ENCODE measurements at places on chromosomes 7 and 10.

GRCh38 chr7:100059251-100059739 is 9.7 kb downstream of the ZSCAN21 start:
- DNase-seq = no peak

GRCh38 chr7:67518580-67518979 is 521.9 kb downstream of the TYW1 start:
- no peak for DNase-seq

DNA sequence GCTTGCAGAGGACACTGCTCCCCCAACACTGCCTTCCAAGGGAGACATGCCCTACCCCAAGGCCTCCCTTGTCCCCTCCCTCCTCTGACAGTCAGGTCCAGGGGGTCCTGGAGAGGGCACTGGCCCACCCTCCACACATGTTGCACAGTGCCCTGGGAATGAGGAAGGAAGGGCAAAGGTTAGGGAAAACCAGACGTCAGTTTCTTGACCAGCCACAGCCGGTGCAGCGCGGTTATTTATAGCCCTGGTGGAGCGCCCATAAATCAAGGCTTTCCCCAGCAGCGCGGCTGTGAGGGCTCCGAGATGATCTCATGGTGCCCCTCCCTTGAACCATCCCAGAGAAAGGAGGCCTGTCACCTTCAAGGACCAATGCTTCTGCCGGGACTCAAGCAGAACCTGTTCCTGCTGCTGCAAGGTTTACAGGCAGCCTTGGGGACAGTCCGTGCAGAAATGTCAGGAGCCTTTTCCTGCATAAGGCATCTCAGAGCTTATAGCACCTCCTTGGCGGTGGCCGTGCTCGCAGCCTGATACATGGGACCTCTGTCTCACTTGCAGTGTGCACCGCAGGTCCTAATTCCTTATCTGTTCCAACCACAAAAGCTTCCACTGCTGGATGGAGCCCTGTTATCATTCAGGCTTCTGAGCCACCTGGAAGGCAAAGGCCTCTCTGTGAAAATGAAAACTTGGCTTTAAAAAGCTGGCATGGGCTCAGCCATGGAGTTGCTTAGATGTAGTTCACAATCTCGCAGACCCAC is 127.3 kb downstream of the LHPP start:
- DNase-seq = peak; percentile 31

DNA sequence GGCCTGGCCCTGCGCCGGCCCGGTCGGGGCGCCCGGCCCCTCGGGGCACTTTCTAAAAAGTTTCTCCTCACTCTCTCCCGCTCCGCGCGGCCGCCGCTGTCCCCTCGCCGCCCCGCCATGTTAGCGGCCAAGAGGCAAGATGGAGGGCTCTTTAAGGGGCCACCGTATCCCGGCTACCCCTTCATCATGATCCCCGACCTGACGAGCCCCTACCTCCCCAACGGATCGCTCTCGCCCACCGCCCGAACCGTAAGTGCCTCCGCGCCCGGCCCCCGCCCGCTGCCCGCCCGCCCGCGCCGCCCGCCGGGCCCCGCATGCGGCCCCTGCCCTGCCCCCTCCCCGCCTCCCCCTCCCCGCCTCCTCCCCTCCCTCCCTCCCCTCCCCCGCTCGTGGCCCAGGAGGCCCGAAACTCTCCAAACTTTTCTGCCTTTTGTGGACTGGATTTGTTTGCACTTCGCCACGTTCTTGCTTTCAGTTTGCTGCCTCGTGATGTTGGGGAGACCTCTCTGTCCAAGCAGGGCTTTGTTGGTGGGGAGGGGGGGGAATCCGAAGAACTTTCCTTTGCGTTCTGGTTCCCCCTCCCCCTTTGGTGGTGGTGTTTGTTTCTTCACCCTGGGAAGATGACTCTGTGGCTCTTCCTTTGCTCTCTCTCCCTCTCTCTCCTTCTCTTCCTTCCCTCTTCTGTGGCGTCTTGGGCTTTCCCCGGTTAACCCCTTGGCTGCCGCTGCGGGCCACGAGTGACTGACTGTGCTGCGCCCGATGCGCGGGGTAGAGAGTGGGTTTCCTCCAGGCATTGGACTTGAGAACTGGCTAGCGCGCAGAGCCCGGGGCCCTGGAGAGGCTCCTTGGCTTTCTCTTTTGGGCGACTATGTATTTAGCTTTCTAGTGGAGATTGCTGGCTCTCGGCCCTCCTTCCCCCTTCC is 1.6 kb downstream of the TCF7L2 start:
- peak; percentile 85 for DNase-seq

- DNase-seq = peak; percentile 82
These were observed 65.9 kb downstream of the ZNF467 start for GRCh38 chr7:149707448-149707886.

GRCh38 chr10:85614566-85614965 is 752.0 kb downstream of the GRID1 start:
- DNase-seq = no peak

DNA sequence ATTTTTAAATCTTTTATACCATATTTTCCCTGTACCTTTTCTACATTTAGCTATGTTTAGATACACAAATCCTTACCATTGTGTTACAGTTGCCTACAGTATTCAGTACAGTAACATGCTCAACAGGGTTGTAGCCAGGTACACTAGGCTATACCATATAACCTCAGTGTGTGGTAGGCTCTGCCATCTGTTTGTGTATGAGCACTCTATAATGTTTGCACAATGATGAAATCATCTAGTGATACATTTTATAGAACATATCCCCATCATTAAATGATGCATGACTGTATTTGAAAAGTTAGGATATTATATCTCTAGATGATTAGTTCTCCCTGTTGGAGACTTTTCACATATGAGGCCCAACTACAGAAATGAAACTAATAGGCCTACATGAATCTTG is 188.6 kb downstream of the STK31 start:
- no peak for DNase-seq

DNA sequence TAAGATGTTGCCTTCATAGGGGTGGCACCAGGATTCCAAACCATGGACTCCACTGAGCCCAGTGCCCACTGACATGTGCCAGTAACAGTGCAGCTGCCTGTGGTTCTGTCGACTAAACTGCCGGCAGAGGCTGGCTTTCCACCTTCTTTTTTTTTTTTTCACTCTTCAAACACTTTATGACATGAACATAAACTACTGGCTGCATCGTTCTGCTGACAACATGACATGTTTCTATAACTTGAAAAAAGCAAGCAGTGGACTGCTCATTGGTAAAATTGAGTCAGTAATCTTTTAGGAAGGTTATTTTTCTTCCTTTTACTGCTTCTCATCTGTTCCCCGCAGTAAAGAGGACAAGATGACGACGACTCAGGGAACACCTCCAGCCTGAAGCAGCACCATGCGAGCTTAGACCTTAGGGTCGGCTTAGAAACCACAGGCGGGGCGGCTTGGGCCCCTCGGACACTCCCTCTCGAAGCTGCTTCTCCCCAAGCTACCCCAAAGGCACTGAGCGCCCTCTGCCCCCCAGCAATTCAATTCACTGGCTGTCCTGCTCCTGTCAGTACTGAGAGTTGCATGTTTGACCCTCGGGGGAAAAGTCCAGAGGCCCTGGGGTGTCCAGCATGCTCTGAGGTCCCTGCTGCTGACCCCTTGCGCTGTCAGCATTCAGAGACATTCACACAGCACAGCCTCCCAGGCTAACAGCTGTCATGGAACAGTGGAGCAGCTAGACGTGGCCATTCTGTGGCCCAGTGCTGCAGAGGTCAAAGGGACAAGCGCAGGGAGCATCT is 112.5 kb downstream of the EGFR start:
- no peak for DNase-seq

GRCh38 chr7:142301923-142302550 is 44.2 kb upstream of the PRSS58 start:
- DNase-seq = peak; percentile 37

DNA sequence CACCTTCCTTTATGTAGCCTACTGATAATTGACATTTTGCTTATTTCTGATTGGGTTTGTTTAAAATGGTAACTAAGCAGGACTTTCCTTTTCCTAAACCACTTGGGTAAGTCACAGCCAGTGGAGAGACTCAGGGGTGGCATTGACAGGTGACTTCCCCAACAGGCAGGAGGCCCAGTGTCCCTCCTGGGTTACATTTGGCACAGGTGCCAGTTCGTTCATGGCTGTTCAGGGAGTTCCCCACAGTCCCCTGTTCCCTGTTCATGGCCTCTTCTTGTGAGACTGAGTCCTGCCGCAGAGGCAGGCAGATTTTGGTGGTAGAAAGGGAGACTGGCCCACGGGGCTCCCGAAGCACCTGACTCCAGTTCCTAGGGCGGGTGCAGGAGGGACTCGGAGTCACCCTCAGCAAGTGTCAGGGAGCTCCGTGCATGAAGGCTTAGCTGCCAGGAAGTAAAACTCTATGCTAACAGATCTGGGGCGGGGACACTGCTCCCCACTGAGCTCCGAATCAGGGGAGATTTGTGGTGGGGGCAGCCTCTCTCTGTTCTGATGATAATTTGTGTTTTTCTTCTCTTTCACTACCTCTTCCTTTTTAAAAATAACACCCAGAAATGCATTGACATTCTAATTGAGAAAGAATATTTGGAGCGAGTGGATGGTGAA is 84.1 kb downstream of the EZH2 start:
- no peak for DNase-seq

DNA sequence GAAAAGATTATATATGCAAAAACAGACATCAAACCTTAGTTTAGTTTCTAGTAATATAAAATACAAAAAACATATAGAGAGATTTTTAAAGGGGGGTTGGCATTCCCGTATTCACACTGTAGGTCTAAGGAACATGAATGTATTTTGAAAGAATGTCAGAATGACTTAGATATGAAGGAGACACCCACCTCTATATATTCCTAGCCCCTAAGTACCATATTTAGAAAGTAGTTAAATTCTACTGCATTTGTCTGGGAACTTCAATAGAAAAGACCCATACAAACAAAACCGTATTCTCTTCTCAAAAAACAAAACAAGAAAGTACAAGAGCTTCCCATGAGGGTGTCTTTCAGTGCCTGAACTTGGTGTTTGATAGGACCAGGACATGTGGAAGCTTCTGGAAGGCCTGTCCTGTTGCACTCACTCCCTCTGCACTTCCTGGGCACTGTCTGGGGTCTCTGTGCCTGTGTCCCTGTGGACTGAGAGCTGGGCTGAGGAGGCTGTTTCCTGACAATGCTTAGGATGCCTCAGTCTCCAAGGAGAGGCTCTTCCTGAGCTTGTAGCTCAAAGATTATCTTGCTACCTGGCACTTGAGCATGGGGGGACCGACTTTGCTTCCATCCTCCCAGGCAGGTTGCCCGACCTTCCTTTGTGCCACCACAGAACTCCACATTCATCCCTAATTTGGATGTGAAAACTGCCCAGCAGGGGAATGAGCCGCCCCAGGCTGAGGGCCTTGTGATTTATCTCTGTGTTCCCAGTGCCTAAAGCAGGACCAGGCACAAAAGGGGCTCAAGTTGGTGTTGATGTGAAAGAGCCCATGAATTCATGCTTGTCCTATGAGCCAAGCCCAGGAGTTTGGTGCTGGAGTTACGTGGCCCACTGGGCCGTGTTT is 44.4 kb upstream of the KLF6 start:
- no peak for DNase-seq

DNA sequence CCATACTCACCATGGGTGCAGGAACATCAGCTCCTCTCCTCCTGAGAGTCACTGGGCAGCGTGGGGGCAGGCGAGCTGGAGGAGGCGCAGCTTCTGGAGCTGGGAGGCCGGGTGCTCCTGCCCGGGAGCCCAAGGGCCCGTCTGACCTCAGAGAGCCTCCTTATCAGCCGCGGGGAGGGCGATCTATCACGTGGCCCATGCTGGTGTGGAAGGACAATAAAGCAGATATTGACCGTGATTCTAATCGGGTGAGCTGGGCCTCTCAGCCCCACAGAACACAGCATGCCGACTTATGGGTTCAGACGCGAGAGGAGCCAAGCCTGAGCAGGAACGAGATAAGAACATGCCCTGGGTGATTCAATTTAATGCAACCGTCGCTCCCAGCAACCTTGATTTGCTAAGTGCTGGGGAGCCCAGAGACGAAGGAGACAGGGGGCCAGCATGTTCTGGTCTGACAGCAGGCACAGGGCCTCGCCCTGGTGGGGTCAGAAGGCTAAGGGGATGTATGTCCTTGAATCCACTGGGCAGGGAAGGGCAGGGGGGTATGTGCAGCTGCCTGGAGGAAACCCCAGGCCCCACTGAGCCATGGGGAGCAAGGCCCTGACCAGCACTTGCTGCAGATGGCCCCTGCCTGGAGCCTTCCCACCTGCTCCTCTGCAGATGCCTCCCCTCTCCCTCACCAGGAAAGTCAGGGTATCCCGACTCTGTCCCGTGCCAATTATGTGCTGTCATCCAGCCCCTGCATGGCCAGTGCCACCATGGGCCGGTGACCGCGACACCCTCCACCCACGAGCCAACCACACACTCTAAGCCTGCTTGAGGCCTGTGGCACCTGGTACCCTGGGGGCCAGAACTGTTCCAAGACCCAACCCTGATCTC is 95.3 kb upstream of the RET start:
- no peak for DNase-seq

GRCh38 chr7:44383566-44383965 is 58.2 kb upstream of the CAMK2B start:
- DNase-seq = no peak

DNA sequence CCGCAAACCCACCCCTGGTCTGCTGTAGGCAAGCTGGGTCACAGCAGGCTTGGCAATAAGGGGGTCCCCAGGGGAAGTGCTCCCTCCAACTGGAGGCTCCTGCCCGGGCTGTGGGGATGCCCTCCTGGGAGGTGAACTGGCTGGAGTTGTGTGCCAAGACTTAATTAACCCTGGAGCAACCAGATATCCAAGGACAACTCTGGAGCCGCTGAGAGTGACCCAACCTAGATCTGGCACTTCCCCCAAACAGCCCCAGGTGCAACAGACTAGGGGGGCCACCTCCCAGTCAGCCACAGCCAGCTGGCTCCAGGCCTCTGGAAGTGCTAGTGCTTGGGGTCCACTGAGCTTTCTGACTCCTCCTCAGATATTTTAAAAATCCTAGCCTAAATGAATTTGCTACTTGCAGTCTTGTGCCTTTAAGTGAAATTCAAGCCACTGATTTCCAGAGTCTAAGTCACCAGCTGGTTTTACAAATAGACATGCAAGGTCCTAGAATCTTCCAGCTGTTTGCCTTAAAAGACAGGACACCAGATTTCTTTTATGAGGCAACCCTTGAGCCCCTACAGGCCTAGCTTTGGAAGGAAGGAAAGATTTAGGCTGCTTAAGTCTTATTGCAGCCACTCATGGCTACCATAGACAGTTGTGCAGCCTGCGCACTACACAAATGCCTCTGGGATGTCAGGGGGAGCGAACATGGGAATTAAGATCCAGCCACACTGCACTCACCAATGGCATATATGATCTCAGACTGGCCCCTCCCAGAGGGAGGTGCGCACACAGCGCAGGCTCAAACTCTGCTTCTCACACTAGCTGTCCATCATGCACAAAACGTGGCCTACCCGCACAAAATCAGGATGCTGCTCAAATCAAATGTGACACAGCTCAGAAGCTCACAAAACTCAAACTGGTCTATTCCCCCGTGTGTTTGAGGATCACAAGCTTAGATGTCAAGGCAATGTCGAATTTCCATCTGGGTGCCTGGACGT is 42.6 kb upstream of the MYL10 start:
- no peak for DNase-seq
